ENCODE measurements at places on chromosomes 7 and 10.

GRCh38 chr7:101922631-101923601, 105.5 kb downstream of the CUX1 start:
- no peak for DNase-seq

- no peak for DNase-seq
Measured at GRCh38 chr7:79347351-79347750, 106.1 kb downstream of the MAGI2 start.

DNA sequence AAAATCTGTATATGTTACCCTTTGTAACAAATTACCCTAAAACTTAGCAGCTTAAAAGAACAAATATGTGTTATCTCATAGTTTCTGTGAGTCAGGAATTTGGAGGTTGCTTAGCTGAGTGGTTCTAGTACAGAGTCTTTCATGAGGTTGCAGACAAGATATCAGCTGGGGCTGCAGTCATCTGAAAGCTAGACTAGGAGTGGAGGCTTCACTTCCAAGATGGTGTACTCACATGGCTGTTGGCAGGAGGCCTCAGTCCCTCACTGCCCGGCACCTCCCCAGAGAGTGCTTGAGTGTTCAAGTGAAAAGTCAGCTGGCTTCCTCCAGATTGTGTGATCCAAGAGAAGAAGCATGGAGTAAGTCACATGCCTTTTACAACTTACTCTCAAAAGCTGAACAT, 16.9 kb upstream of the GGCT start:
- no peak for DNase-seq

DNA sequence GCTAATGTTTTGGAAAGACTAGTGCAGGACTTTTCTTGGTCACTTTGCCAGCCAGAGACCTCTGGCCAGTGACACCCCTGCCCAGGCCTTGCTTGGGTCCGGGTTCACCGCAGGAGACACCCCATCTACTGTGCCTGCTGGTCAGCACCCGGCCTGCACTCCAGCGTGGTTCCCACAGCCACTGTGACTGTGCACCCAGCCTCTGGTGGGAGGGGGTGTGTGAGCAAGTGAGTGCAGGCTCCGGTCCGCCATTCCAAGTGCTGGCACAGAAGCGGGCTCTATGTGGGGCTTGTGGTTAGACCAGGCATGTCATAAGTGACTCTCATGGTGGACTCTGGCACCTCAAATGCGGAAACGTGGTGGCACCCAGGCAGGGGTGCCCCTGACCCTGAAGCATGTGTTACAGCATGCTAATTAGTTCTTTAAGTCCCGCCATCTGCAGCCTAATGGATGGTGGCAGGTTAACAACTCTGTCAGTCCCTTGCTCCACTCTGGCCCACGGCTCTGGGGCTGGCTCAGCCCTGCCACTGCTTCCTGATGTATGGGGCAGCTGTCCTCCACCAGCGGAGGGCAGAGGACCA, 311.9 kb upstream of the HGF start:
- DNase-seq: no peak

- DNase-seq: no peak
Measured at GRCh38 chr10:4650582-4650981, 175.4 kb upstream of the AKR1E2 start.

DNA sequence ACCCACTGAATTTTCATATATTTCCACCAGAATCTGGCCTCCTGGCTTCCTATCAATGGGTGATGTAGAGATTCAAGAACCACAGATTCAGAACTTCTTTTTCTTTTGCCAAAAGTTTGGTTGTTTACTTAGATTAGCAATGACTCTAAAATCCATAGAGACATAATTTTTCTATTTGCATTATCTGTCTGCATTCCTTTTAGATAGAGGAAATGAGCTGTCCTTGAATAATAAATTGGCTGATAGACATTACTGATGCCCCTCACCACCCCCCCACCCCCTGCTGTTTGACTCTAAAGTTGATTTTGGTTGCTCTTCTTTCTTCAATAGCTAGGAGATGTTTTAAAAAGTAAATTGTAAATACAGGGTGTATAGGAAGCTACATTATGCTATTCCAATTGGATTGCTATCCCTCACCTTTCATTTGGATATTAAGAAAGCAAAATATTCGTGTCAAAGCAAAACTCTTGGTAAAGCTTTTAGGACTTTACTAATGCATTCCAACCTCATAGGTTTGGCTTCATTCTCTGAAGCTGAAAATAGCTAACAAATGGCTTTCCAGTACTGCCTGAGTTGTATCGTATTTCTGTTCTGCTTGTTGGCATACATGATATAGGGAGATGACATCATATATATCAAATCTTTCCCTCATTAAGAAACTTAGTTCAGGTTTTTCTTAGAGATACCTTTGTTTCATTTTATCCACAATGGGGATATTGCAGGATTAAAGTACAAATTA, 606.0 kb downstream of the ARL4A start:
- no peak for DNase-seq

GRCh38 chr10:50928190-50928552, 42.7 kb upstream of the A1CF start:
- DNase-seq: no peak

DNA sequence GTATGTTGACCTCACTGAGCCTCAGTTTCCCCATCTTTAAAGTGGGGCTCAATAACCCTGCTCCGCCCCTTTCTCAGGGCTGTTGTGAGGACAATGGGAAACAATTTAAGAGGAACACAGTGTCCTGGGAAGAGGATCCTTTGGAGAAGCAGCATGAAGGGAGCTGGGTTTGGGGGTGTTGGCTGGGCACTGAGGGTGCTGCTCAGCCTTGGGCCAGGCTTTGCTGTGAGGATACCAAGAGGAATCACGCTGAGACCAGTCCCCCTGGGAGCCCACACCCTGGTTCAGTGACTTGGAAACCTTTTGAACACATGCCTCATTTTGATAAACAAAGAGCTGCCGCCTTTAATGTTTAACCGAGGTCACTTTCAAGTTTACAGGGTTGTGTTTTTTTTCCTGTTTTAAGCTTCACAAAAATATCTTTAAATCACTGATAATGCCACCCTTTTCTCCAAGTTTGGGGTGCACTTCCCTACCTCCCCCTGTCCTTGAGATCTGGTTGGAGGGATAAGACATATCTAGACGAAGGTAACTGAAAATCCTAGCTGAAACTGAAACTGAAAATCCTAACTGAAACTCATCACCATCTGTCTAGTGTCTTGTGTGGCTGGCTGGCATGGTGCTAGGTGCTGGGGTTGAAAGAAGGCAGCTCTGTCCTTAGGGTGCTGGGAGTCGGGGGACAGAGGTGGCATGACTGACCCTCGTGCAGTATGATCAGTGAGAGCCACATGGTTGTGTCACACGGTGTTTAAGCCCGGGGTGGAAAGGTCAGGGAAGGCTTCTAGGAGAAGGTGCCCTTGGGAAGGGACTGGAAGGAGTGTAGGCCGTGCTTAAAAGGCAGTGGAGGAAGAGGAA, 27.7 kb downstream of the ZNF775 start:
- DNase-seq: no peak

DNA sequence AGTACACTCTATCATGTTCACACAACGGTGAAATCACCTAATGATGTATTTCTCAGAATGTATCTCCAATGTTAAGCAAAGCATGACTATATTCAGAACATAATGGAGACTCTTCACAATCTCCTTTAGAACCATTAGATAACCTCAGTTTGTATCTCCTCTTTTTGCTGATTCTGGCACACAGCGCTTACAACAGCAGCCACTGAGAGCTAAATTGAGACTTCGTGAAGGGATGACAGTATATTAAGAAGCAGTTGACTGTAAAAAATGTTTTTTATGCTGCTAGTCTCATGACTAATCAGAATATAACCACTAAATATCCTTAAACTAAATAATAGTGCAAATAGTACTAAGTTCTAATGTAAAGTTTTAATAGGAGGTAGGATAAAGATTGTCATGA, 46.9 kb downstream of the KMT2E start:
- DNase-seq: no peak

DNA sequence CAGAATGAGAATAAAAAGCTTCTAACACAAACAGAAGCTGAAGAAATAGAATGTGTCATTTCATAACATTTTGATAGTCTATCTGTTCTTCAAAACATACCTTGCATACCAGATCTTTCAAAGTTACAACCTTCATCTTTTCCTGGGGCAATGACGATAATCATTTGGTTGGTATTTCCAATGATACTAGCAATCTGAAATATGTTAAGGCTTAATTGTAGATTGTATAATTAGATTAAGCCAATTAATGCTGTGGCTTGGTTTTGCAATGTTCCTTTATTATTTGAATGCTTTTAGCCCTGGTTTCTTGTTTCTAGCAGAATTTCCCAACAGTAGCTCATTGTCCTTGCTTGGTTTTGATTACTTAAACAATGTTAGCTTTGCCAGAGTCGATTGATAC, 84.6 kb downstream of the CABCOCO1 start:
- DNase-seq: no peak

DNA sequence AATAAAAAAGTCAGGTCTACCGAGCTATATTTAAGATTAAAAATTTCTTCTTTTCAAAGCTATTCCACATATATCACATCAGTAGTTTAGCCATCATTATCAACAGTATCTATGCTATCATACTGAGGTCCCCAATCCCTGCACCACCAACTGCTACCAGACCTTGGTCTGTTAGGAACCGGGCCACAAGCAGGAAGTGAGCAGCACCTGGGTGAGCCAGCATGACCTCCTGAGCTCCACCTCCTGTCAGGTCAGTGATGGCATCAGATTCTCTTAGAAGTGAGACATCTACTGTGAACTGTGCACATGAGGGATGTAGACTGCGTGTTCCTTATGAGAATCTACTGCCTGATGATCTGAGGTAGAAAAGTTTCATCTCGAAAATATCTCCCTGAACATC, 632.1 kb upstream of the KCND2 start:
- no peak for DNase-seq

- no peak for DNase-seq
Measured at GRCh38 chr10:99276848-99277486, 41.3 kb upstream of the HPSE2 start.
